ENCODE measurements at places on chromosomes 4 and X.

DNA sequence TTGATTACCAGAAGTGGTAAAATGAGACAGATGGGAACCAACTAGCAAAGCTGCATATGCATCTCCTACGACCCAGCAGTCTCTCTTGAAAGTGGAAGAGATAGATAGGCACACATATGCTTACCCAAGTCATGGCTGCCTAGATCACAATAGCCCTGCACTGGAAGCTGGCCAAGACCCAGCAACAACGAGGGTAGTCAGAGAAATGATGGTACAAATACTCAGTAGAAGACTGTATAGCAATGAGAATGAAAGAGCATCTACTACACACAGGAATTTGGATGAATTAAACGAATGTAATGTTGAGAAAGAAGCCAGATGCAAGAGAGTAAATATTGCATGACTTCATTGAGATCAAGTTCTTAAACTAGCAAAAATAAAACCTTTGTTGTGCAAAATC, 100.3 kb upstream of the FAT1 start:
- no peak for DNase-seq

- DNase-seq = no peak
Observed at GRCh38 chrX:119989905-119990555, 46.5 kb upstream of the NKAP start.

- no peak for DNase-seq
Observed at GRCh38 chrX:45781901-45782553, 581.4 kb upstream of the DIPK2B start.

DNA sequence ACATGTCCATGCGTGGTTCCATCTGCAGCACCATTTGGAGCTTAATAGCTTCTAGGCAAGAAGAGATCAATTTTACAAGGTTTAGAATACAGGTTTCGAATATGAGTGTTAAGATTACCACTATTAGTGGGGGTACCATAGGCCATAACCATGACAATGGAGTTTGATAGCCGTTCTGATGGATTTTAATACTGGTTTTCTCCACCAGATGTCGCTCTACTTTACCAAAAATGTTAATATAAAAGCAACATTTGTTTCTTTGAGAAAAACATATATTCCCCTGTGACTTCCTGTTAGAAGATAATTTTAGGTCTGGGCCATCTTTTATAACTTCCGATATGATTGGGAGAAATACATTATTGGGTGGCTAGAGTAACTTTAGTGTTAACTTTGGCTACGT, 499.7 kb upstream of the POU3F4 start:
- DNase-seq = no peak

- DNase-seq = peak; percentile 54
Observed at GRCh38 chr4:6916587-6917460, 7.2 kb downstream of the TBC1D14 start.
